ENCODE measurements at places on chromosomes 1 and 21.

GRCh38 chr1:111157431-111157830 lies 17.4 kb downstream of the CEPT1 start:
- no peak for DNase-seq

DNA sequence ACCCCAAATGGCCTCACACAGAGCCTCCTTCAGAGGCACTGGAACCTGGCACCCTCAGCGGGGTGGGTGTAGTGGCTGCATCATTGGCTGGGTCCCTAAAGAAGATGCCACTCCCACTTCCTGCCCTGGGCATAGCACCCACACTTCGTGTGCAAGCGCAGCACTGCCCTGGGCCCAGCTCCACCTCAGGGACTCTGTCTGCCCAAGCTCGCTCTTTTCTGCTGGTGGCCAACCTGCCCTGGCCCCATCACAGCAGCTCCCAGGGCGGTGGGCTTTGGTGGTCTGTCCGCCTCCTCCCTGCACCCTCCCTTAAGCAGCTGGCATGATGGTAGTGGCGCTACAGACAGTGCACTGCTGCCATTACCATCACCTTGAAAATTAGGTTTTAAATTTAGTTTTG lies 829.3 kb upstream of the BRINP3 start:
- DNase-seq: no peak

DNA sequence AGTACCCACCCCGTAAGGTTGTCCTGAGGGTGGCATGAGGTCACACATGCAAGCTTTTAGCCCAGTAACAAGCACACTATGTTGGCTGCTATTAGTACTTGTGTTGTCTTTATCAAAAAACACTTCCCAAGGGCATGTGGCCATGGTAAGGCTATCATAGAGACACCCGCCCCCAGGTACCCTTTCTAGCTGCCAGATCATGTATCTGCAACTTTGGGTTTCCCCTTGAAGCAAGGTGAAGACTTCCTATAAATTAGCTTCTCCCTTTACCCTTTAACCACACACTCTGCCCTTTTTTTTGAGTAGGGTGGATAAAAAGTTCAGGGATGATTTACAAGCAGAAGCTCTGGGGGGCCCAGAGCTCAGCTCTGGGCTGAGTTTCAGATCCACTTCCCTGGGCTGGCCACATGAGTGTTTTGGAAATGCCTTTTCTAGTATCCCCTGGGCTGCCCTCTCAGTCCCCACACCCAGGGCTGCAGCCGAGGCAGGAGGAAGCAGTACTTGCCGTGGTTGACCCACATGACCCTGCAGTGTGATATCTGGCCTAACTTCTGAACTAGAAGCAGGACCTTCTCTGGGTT lies 2.0 kb downstream of the ZDHHC18 start:
- DNase-seq: peak; percentile 74

GRCh38 chr1:173917635-173918493 lies 737 bp upstream of the SERPINC1 start:
- no peak for DNase-seq

DNA sequence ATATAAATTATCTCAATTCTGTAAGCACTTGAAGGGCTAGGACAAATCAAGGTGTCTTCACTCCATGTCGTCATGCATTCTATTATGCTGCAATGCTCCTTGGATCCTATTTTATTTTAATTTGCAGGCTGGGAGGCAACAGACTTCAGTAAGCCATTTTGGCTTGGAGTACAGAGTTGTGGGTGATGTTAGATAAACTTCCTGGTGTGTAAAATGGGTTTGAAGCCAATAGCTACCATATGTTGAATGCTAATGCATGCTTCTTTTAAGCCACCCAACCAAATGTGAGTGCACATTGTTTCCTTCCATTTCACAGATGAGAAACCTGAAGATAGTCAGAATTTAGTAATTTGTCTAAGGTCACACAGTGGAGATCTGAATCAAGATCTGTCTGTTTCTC lies 482.8 kb downstream of the DISC1 start:
- no peak for DNase-seq

DNA sequence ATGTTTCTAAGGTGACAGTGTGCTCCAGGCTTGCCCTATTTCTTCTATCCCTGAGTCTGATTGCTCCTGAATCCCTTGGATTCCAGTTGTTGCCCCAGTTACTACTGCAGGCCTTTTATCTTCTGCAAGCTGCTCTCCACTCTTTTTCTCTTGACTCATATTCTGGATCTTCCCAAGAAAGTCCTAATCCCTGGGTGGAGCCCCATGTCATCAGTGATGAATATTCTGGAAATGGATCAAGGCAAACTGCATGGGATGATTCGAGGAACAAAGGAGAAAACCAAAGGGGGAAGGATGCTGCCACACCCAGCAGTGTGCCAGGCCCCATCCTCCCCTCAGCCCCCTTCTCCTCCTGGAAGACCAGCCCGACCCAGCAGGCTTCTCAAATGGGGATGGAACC lies 63.3 kb upstream of the ATP2B4 start:
- DNase-seq: no peak

DNA sequence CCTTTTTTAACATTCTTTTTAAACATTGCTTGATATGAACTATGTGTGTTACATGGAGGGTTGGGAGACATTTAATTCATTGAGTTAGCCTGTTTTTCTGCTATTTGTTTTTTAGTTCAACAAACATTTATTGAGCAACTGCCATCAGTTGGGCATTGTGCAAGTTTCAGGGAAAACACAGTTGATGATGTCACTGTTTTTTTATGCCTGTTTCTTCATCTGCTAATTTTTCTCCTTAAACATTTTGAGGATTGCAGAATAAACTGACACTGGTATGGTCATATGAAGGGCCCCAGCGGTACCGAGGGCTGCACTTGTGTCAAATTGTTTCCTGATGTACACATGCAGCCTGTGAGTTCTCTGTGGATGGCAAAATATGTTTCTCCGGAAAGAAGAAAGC lies 253.0 kb downstream of the FGGY start:
- DNase-seq: peak; percentile 69

DNA sequence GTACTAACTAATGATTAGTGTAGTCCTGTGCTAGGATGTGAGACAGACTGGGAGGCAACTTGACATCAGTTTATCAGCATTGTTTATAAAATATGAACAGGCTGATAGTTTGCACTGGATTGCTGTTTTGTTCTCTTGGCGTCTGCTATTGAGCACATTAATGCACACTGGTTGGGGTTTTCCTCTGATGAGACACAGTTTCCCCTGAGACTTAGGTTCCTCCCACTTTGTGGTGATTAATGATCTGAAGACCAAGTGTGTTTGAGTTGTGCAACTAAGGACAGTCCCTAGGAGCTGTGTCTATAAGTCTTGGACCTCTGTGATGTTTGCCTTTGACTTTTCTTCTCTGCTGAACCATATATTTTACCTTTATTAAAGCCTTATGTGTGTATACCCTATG lies 1015.4 kb downstream of the AMY1C start:
- no peak for DNase-seq

DNA sequence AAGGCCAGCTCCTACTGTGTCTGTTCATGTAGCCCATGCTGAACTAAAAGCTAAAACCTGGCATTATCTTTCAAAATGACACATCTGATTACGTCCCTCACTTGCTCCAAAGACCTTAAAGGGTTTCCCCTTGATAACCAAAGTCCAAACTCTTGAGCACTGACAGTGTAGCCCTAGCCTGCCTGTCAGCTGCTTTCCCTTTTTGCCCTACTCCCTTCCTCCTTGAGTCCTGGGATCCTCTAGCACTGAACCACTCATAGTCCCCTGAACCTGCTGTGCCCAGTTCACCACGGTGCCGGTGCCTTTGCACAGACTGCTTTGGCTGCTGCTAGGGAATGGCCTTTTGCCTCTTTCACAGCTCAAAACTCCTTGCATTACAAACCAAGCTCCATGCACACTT lies 67.5 kb downstream of the PLXNA2 start:
- no peak for DNase-seq

- DNase-seq: no peak
These were observed 333.0 kb downstream of the BRINP3 start for GRCh38 chr1:190144650-190145049.

GRCh38 chr21:8988696-8989095 lies 1532.7 kb upstream of the TPTE start:
- no peak for DNase-seq

- no peak for DNase-seq
These were observed 5.3 kb upstream of the GPR88 start for GRCh38 chr1:100532645-100533044.

- no peak for DNase-seq
These were observed 18.2 kb upstream of the RUNX3 start for GRCh38 chr1:24948079-24948827.

GRCh38 chr1:200310824-200311223 lies 99.0 kb downstream of the ZNF281 start:
- no peak for DNase-seq

- DNase-seq: peak; percentile 71
These were observed 20.0 kb downstream of the SERTAD4 start for GRCh38 chr1:210252621-210253051.

DNA sequence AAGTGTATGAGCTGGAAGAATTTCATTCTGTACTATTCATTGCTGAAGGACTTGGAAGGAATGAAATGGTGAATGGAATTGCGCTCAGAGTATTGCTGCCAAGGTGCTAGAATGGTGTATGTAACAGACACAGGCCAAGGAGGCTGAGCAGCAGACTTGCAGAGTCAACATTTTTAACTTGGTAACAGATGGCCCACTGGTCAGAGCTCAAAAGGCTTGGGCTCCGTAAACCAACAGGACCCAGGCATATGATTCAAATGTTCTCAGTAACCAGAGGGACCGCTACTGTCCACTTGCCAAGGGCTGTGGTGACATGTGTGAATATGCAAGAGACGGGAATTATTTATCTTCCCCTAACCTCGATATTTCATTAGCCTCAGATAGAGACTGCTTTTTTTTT lies 28.8 kb upstream of the PTGFRN start:
- no peak for DNase-seq

GRCh38 chr1:104463126-104463697 lies 713.5 kb downstream of the AMY1C start:
- DNase-seq: no peak

DNA sequence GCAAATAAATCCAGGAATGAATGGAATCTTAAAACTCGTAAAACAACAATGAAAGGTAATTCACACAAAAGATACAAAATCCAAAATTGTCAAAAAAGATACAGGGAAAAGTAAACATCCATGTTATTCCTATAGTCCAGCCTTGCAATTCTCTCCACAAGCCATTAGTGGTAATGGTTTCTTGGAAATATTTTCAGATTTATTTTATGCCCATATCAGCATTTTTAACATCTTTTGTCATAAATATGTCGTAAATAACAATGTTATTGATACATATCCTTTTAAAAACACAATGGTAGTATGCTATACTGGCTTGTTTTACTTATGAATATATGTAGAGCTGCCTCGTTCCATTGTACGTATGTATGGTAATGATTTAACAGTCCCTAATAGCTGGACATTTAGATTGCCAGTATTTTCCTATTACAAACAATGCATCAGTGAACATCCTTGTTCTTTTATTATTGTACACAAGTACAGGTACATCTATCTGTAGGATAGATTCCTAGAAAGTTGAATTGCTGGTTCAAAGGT lies 30.6 kb downstream of the DNTTIP2 start:
- DNase-seq: no peak

- no peak for DNase-seq
These were observed 7.9 kb downstream of the SAMD11 start for GRCh38 chr1:931380-932172.

- DNase-seq: no peak
These were observed 216.3 kb downstream of the KIF26B start for GRCh38 chr1:245370905-245371581.

- DNase-seq: no peak
These were observed 53.6 kb upstream of the A3GALT2 start for GRCh38 chr1:33374336-33375105.

All from upper lobe of right lung (tissue), 1 donor.